ENCODE measurements at places on chromosomes 2 and 18.

DNA sequence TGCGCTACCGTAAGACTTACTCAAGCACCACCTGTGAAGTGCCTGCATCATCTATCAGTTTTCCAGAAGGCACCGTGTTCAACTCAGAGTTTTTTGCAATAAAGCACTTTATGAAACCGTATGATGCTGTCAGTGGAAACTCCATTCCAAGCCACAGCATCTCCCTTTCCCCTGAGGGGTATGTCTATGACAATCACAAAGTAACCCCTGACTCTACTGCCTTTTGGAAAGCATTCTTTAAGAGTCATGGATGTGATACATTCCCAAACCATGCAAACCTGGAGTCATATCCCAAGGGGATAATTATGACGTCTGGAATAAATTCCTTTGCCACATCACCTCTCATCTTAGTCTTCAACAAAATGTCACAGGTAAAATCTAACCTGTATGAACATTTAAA lies 39.2 kb downstream of the UNC50 start:
- DNase-seq = no peak

- no peak for DNase-seq
These were observed 422.5 kb upstream of the CRIM1 start for GRCh38 chr2:35933031-35933430.

- no peak for DNase-seq
These were observed 41.4 kb upstream of the CYBRD1 start for GRCh38 chr2:171480908-171481307.

DNA sequence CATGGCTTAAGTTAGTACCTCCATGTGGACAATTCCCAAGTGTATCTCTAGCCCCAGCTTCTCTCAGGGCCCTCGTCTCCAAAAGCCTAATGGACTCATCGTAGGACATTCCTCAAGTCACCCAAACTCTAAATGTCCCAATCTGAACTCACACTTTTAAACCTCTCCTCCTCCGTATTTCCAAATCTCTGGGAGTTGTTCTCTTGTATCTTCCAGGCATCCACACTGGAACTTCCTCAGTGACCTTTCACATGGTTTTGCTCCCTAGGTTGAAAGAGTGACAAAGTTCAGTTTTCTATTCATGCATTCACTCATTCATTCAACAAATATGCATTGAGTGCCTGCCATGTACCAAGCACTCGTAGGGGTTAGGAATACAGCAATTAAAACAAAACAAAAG lies 220.2 kb downstream of the ALPK2 start:
- DNase-seq = no peak

GRCh38 chr2:179861416-179862067 lies at the start of gene ZNF385B:
Gene ZNF385B, minus strand, starts transcription at chr2:179861612.
- DNase-seq = no peak

DNA sequence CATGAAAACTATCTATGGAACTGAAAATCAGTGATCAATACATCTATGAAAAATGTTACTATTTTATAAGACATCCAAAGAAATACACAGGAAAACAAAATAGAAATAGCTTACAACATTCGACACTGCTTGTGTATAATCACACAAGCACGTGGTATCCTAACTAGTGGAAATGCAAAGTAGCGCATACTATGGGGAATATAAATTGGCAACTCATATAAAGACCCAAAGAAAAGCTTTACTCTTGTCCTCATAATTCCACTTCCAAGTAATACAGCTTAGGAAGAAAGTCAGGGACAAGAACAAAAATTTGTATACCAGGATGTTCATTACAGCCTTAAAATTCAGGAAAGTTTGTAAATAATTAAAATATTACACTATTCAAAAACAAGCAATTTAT lies 384.6 kb downstream of the NRXN1 start:
- no peak for DNase-seq

- DNase-seq = no peak
These were observed 14.1 kb upstream of the EML6 start for GRCh38 chr2:54709336-54709809.

GRCh38 chr2:20641123-20641985 lies 9.5 kb downstream of the HS1BP3 start:
- DNase-seq = no peak

DNA sequence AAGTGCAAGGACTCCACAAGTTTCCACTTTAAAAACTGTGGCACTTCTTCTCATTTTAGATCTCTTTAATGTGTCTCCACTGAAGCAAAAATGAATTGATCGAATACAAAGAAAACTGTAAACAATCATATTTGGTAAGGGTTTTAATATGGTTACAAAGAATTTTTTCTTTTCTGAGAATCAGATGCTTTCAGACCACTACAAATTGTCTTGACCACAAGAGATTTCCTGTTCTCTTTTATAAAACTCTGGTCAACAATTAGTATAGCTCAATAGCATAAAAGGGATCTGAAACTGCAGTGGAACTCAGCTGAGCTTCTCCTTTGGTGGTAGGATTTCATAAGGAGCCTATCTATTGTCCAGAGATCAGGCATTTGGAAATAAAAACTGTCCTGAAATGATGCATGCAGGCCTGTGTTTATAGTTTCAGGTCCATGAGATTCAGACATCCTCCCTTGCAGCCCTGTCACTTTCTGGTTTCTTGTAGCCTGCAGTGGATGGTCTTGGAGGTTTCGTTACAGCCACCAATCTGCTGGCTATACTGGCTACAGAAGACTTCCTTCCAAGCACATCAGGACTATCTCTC lies 120.0 kb downstream of the DOCK10 start:
- DNase-seq = no peak

DNA sequence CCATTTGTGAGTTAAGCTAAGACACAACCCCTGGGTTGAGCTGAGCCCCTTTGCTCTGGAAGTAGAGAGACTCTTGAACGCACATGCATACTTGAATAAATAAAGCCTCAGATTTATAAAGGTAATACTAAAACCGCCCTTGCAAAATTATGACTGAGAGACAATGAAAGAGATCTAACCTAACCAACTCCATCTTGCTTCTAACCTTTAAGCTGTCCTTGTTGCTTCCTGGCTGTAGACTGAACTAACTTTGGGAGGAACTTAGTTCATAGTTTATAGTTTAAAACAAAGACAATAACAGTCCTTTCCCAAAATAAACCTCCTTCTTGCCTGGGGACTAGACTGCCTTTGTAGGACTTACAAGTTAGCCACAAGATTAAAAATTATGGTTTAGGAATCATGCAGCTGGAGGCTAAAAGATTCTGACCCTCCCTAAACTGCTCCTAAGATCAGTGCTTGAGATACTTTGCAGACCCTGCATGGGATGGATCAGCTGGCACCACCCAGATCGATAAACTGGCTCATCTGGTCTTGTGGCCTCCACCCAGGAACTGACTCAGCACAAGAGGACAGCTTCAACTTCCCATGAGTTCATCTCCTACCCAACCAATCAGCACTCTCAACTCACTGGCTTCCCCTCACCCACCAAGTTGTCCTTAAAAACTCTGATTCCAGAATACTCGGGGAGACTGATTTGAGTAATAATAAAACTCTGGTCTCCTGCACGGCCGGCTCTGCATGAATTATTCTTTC lies 240.2 kb upstream of the SLC14A2 start:
- no peak for DNase-seq

- no peak for DNase-seq
These were observed 593.6 kb downstream of the TMX3 start for GRCh38 chr18:68121308-68121707.

DNA sequence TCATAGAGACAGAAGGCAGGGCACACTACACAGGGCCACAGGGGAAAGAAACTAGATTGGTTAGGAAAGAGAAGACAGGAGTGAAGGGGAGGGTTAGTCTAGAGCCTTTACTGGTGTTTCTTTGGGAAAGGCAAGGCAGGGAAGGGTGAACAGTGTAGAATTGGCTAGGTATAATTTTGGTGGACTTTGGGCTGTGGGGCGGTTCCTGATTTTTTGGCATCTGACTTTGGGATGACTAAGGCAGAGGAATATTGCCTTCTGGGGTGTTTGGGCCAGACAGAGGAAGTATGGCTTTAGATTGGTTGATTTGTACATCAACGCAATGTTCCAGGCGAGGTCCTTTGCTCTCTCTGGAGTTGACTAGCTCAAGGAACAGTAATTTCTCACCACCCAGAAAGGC lies 534.8 kb downstream of the DCC start:
- no peak for DNase-seq

DNA sequence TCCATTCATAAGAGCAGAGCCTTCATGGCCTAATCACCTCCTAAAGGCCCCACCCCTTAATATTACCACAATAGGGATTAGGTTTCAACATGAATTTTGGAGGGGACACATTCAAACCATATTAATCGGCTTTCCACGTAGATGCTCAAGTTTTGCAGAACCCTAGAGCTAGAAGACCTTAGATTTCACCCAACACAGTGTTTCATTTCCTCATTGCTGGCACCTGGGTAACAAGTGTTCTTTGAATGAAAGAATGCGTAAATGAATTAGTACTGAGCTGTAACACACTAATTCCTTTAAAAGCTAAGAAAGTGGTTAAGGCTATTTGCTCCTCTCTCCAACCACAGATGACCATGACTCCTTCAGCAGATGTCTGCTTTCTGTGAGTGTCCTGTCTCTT lies 252.5 kb downstream of the SMAD2 start:
- DNase-seq = no peak

DNA sequence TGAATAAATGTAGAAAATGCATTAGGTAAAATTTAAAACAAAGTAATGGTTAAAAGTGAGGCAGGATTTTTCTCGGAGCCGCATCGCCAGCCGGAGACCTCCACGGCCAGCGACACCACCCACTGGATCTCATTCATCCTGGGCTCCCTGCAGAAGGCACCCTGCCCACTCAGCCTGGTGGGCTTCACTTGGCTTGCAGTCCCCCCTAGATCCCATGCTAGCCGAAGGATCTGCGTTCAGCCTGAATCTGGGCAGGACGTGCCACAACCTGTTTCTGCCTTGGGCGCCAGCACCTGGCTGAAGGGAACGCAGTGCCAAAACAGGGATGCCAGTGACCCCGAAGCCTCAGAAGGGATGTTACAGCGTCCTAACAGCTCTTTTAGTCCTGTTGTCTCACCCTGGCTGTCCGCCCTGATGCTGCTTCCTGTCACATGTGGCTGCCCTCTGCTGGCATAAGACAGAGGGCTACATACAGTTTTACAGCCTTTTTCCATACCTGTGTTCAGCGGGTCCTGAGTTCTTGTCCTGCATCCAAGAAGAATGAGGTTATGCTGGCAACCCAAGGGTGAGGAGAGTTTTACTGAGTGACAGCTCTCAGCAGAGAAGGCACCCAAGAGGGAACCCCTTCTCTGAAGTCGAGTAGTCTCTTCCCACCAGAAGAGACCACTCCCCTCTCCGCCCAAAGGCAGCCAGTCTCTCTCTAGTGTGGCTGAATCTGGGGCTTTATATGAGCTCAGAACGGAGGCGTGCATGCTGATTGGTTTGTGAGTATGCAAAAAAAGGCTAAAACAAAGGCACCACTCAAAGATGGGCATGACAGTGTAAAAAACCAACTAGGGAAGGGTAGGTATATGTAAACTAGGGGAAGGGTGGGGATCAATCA lies 173.1 kb upstream of the GYPC start:
- no peak for DNase-seq

DNA sequence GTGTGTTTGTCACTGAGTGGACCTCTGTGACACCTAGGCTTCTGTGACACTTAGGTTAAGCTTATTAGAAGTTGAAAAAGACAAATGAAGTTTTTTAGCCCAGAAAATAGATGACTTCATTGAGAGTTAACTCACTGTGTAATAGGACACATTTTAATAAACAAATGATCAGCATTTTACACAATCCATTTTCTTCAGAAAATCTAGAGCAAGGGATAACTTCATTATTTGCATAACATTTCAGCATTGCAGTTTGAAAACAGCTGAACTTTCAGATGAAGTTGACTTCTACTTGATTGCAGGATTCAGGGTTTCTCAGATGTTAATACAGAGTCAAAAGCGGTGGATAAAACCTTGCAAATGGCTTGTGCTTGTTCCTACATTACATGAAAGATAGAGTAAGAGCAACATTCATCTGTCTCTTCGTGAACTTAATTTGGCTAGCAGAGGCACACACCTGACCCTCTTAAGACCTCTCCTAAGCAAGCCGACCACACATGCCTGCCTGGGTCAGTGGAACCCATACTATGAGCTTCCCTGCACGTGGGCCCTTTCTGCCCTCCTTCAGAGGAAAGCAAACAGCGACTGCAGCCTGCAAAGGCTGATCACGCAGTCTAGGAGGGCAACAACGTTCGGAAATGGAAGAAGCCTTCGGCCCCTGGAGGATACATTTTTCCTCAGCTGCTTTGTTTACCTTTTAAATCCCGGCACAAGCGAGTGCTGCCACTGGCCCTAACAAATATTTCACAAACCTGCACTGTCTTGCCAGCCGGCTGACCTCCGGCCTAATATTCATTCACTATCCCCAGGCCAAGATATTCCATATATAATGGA lies 16.6 kb downstream of the ITGB1BP1 start:
- no peak for DNase-seq

GRCh38 chr2:153575171-153575853 lies 96.8 kb upstream of the RPRM start:
- DNase-seq = no peak

DNA sequence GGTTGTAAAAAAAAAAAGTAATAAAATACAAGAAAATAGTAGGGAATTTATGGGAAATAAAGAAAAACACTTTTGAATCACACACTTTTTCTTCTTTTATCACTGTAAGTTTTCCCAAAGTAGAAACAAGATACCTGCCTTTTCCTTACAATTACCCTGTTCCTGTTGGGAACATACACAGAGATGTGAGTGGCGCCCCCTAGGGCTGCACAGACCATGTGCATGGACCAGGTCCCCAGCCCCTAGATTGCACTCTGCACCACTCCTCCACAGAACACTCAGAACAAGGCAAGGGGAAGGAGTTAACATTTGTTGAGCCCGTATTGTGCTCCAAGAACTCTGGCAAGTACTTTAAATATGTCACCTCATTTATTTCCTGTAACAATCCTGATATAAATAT lies 118.7 kb upstream of the NRP2 start:
- no peak for DNase-seq

GRCh38 chr2:117065912-117066311 lies 748.6 kb upstream of the DDX18 start:
- DNase-seq = no peak

GRCh38 chr2:128867311-128867710 lies 548.6 kb upstream of the HS6ST1 start:
- no peak for DNase-seq

DNA sequence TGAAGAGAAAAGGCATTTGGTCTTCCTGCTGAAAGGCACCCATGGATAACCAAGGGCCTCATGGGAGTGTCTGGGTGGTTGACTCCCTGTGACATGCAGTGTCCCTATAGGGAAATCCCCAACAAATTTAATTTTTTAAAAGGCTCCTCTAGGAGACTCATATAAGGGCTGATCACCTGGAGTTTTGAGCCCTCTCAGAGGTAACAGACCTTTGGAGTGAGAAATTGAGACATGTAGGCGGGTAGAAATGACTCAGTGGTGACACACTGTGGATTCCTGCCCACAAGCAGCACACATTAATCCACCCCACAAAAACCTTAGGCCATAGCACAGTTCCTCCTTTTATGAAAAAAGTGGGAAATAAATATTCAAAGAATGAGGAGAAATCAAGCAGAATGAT lies 557.0 kb upstream of the CNTNAP5 start:
- no peak for DNase-seq

- DNase-seq = no peak
These were observed 20.5 kb downstream of the ITSN2 start for GRCh38 chr2:24339856-24340262.

Data from occipital lobe (tissue), 3 donors.